HAP-1 (cell line): ENCODE measurements at places on chromosomes 16 and 17.
A peak's percentile ranks its signal among the peaks of the same experiment; 100 is the strongest.

DNA sequence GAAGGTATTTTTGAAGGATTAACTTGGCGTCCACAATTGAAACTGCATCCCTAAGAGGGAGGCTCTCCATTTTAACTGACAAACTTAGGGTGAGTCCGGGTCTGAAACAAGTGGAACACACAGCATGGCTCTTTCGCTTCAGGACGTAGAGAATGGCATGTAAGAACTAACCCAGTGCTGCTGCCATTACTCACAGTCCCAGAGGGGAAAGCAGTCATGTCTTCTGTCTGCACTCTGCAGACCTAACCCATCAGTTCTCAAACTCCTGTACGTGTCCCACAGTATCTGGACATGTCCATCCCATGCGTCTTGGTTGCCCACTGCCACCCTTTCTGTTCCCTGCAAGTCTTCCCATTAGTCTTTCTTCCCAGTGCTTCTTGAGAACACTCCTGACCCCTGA, 563 bp downstream of the ST6GALNAC1 start:
- no peak for DNase-seq

DNA sequence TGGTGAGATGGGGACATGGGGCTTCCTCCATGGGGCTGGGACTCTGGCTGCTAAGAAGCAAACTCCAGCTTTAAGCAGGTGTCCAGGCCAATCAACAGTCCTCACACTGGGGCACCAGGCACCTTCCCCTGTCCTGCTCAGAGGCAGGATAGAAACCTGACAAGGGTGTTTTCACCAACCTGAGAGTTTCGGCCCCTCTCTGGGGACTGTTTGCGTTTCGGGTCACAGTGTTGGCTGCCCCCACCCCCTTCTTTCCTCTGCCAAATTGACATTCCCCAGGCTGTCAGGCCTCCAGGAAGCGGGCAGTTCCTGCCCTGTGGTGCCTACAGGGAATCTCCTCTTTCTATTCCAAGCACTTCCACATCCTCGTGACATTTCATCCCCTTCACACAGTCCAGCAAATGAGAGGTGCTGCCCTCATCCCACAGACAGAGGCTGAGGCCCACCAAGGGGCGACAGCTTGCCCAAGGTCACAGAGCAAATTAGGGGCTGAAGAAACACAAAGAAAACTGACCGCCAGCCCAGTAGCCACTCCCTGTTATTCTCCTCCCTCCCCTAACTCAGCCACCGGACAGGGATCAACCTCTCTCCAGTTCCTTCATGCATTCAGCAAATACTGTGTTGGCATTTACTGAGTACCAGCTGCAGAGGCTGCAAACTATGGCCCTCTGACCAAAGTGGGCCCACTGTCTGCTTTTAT, 38.0 kb downstream of the MMP15 start:
- no peak for DNase-seq

DNA sequence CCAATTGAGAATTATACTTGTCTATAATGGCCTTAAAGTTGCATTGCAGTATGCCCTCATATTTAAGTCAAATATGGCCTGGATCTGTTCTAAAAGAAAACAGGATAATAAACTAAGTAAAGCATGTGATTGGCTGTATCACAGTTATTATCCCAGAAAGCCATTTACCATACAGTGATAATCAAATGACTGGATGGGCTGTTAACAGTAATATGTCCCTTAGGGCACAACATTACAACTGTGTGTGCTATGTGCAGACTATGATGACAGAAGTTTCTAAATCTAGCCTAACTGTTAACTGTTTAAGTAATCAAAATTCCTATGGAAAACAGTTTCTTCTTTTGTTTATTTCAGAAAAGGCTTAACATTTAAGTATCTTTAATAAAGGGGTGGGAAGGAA, 145.7 kb downstream of the STXBP4 start:
- no peak for DNase-seq

- DNase-seq: no peak
These were observed 9.7 kb downstream of the GUCY2D start for GRCh38 chr17:8012045-8012580.

- peak; percentile 7 for DNase-seq
These were observed 107.0 kb downstream of the CRLF3 start for GRCh38 chr17:30717291-30718098.

DNA sequence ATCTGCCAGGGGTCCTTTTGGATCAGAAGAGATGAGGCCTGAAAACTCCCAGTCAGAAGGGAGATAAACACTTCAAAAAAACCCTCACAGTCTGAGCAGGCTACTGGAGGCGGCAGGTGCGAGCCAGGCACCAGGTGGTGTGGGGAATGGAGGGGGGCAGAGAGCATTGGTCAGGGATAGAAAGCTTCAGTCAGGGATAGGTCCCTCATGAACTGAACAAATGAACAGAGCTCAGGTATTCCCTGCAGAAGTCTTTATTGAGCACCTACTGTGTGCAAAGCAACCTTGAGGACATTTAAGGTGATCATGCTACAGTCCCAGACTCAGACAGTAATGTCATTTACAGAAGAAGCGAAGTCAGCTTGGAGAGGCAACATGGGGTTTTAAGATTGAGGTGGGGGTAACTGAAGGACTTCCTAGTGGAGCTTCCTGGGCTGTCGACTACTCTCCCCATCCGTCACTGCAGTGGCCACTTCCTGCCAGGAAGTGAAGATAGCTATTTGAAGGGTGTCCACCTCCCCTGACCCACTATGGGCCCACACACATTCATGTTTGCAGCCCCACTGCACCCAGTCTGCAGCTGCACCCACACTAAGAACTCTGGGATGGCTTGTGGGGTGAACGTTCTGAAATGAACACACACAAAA, 3.2 kb downstream of the KIFC3 start:
- no peak for DNase-seq

- DNase-seq: no peak
These were observed 23.8 kb downstream of the HAPSTR1 start for GRCh38 chr16:9115277-9115676.

- DNase-seq: no peak
These were observed 369.1 kb downstream of the XYLT1 start for GRCh38 chr16:17101646-17102045.

DNA sequence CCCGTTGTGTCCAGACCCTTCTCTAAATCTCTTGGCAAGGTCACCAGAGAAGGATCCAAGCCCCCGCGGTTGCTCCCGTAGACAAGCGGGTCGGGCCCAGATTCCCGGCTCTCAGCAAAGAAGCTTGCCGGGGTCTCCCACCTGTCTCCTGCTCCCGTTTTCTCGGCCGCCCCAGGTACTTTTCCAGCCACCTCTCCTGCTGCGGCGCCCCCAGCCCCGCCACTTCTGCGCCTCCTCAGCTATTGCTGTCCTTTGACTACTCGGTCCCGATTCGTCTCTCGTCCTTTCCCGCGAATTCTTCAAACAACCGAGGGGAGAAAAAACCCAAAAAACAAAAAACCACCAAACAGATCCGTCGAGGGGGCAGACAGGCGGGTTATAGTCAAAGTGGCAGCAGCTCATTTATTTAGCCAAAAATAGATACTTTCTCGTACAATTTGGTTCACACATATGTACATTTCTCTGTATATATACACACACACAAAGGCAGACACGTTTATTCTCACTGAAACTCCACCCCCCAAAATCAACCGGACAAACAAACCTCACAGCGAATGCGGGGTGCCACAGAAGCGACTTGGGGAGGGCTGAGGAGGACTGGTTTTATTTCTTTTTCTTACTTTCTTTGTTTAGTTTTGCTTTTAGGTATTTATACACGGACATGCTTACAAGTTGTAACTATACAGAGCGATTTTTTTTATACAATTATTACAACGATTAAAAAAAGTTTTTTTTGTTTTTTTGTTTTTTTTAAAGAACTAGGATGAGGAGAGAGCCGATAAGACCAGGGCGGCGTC, 3.5 kb downstream of the IRX3 start:
- DNase-seq: no peak

GRCh38 chr16:79765901-79766394, 165.4 kb upstream of the MAF start:
- no peak for DNase-seq

- no peak for DNase-seq
These were observed 54.6 kb downstream of the WDR45B start for GRCh38 chr17:82593590-82594087.
